ENCODE measurements at places on chromosomes 16 and 17. TPM values are rescaled to one million over a fixed set of nuclear protein-coding genes. Genes with fewer than 3 reads are reported as not detected.

SECTM1 gene
- 198 TPM for total RNA-seq

ASGR1 gene
- total RNA-seq, result 1.2 TPM

HOXB2 gene
- total RNA-seq, result 8.7 TPM

SUPT6H gene
- total RNA-seq, result 59.9 TPM

FZD2 gene
- 22.7 TPM for total RNA-seq

DPEP2 gene
- not detected for total RNA-seq

FMNL1 gene
- total RNA-seq, result 19.5 TPM

SEC14L5 gene
- 2.0 TPM for total RNA-seq

BRICD5 gene
- 0.58 TPM for total RNA-seq

KRTAP1-3 gene
- total RNA-seq, result not detected

ACSM2A gene
- not detected for total RNA-seq

ZNF750 gene
- under 0.01 TPM for total RNA-seq

SPNS3 gene
- total RNA-seq, result not detected

POLR2C gene
- 126 TPM for total RNA-seq

HYDIN gene
- 0.15 TPM for total RNA-seq

IRX5 gene
- total RNA-seq, result not detected

CCL7 gene
- 1.7 TPM for total RNA-seq

RAC3 gene
- total RNA-seq, result 7.6 TPM

HAGH gene
- 25.9 TPM for total RNA-seq

MYH3 gene
- 0.44 TPM for total RNA-seq

C16orf89 gene
- total RNA-seq, result under 0.01 TPM

PIRT gene
- not detected for total RNA-seq

DUSP3 gene
- total RNA-seq, result 47.4 TPM

KCNJ18 gene
- total RNA-seq, result not detected

ZNF423 gene
- total RNA-seq, result 0.99 TPM

NAA60 gene
- 15.3 TPM for total RNA-seq

FOXF1 gene
- 39.0 TPM for total RNA-seq

ZFPM1 gene
- total RNA-seq, result 1.7 TPM

HSD17B2 gene
- not detected for total RNA-seq

SDR42E2 gene
- total RNA-seq, result not detected

AOC2 gene
- total RNA-seq, result 0.99 TPM

PRR14 gene
- total RNA-seq, result 8.8 TPM

CACNG3 gene
- not detected for total RNA-seq

TBC1D3E gene
- not detected for total RNA-seq

CHST6 gene
- 0.44 TPM for total RNA-seq

CBLN1 gene
- total RNA-seq, result not detected

AHSP gene
- total RNA-seq, result not detected

CACNA1G gene
- total RNA-seq, result 1.7 TPM

TUFM gene
- total RNA-seq, result 128 TPM

Data from smooth muscle cell of trachea (primary cell).